ENCODE measurements at places on chromosomes 4 and X. TPM values are rescaled to one million over a fixed set of nuclear protein-coding genes. Genes with fewer than 3 reads are reported as not detected.

Gene MAGEA6
- total RNA-seq: 0.16 TPM

Gene FANCB
- total RNA-seq: 6.6 TPM

Gene NR0B1
- not detected for total RNA-seq

Gene SLC6A14
- 0.05 TPM for total RNA-seq

Gene EVC2
- total RNA-seq: 10.4 TPM

Gene ERVMER34-1
- not detected for total RNA-seq

Gene RBMXL3
- total RNA-seq: not detected

Gene GUCY1B1
- total RNA-seq: 0.90 TPM

Gene NPY2R
- not detected for total RNA-seq

Gene RAB40AL
- total RNA-seq: 0.43 TPM

Gene TMEM255A
- total RNA-seq: 1.6 TPM

Gene ZFP92
- total RNA-seq: 0.31 TPM

Gene AGTR2
- total RNA-seq: not detected

Gene CPLX1
- 1.2 TPM for total RNA-seq

Gene SRPX2
- total RNA-seq: not detected

Gene MAGEB10
- total RNA-seq: not detected
